Activated T-cell treated with anti-CD3 and anti-CD28 coated beads for 1 hour (primary cell): ENCODE measurements at places on chromosomes 6 and 20.

DNA sequence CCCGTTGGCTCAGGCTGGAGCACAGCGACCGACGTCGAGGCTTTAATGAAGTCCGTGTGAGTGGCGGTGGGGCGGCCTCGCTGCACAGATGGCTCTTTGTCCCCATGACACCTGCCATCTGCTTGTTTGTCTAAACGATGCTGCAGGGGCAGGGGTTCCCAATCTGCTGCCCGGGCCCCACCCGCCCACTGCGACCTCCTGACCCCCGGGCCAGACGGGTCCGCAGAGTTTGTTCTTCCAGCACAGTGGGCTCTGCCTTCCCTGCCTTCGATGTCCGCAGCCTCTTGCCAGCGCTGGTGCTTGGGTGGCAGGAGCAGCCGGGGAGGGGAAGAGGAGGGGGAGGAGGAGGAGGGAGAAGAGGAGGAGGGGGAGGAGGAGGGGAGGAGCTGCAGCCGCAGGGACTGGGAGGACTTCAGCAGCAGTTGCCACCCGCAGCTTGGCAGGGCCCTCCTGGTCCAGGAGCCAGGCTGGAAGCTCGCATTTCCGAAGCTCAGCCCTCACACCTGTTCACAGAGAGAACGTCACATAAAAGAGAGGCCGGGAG, 210.0 kb downstream of the DLL1 start:
- no peak for DNase-seq

DNA sequence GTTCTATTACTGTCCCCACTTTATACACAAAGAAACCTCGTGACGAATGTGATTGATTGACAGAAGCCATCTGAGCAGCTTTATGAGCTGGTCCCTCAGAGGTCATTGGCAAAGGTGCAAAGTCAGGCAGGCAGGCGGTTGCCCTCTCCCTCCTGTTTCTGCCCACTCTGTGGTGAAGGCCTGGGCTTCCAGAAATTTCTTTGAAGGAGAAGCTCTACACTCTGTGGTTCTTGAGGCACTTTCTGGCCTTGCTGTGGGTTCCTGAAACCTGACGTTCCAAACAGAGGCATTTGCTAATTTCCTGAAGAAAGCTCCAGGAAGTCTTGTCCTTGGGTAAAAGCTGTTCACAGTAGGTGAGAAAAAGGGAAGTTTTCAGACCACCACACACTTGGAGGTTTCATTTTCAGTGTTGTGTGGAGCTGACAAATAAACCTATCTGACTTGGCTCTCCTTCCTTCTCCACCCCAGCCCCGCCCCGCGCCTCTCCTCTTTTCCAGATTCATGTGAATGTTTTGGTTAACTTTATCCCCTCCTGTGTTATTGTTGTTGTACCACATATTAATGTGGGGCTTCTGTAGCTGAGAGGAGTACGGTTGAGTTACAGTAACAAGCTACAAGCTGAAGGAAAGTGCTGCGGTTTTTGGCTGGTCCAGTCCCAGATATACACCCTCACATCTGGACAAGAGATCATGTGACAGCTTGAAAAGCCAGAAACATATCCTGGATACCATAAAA, 274.1 kb downstream of the CLIC5 start:
- no peak for DNase-seq

DNA sequence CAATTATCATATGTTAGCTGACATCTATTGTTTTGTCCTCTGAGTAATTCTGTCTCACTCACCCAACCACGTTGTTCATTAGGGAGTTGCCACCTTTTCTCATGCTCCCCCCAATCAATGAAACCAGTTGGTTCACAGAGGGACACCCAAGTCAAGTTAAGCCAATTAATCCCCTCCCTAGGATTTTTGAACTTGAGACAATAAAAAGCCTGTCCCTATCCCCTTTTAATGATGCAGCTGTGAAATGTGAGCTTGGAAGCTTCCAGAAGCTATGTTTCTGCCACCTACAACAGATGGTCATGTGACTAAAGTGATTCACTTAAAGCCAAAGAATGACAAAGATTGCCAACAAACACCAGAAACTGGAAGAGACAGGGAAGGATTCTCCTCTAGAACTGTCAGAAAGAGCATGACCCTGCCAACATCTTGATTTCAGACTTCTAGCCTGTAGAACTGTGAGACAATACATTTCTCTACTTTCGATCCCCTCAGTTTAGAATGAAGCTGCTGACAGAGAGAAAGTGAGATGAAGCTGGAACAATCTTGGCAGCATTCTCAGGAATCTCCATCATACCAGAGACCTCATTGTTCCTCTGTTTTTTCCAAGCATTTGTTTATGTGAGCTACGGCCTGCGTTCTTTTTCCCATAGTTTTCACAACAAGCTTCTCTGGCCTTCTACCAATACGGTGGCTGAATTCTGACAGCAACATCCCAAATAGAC, 57.8 kb upstream of the TPD52L1 start:
- DNase-seq, result no peak

DNA sequence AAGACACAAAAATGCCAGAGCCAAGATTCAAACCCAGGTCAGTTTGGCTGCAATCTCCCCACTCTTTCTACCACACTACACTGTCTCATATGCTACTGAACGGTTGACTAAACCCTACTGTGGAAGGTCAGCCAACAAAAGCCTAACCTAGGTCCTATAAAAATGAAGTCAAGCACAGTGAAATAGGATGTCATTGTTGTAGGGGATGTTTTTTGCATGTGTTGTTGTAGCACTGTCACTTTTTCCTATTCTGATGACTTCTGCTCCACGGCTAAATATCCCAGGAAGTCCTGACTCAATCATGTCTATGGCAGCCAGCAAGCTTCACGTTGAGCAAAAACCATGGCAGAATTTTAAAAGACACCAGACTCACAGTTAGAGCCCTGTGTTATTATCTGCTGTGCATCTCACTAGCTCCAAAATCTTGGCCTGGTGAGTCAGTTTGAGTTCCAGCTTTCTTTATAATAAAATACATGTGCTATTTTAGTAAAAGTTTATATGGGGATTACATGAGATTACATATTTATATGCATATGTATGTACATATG, 322.1 kb upstream of the NT5E start:
- DNase-seq, result no peak

GRCh38 chr20:59810449-59811187, 122.8 kb downstream of the SYCP2 start:
- no peak for DNase-seq

GRCh38 chr20:24995741-24996448, 3.3 kb upstream of the APMAP start:
- no peak for DNase-seq

DNA sequence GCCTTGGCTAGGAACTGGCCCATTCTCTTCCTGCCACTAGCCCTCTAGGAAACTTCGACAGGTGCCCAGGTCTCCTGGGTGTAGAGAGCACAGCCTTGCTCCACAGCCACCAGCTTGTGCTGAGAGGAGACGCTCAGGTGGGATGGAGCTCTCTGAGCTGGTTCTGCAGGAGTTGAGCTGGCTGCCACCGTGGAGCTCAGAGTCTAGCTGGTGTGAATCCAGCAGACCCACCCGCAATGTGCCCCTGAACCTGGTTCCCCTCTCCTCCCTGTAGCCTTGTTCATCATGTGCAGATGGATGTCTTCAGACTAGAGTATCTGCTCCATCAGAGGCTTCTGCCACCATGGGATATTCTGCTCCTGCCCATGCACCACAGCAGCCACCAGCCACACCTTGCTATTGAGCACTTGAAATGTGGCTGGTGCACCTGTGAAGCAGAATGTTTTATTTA, 222.5 kb downstream of the SYNDIG1 start:
- no peak for DNase-seq

DNA sequence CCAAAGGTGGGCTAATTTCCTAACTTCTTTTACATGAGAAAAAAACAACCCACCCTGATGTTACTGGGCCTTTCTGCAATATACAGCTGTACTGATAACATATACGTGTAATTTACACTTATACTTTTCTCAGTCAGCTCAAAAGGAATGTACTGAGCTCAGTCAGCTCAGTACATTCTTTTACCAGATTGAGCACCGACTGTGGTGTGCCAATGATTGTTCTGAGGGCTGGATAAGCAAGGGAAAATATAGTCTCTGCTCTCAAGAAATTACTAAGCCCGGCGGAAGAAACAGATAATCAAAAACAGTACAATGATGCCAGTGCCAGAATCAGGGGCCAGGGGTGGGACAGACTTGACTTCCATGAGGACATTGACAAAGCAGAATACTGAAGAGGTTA, 10.0 kb upstream of the BLOC1S5 start:
- no peak for DNase-seq

DNA sequence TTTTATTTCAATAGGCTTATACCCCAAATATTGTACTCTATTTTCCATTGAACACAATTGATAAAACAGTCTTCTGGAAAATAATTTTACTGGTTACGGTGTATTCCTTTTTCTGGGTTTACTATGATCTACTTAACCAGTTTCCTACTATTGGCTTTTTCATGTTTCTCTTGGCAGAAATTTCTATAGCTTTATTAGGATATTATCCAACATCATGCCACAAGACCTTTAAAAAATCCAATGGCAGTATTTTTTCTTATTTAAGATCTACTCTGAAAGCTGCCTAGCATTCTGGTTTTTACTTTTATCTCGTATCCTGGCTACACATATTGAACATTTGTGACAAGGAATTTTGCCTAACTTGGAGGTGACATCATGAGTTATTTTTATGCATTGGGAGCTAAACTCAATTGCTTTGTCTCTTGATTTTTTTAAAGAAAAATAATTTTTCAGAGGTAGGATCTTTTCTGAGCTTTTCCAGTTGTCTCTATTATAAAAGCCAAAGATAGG, 45.5 kb downstream of the SLC9A8 start:
- no peak for DNase-seq

GRCh38 chr20:44803383-44803941, 6.9 kb downstream of the RIMS4 start:
- DNase-seq, result no peak

DNA sequence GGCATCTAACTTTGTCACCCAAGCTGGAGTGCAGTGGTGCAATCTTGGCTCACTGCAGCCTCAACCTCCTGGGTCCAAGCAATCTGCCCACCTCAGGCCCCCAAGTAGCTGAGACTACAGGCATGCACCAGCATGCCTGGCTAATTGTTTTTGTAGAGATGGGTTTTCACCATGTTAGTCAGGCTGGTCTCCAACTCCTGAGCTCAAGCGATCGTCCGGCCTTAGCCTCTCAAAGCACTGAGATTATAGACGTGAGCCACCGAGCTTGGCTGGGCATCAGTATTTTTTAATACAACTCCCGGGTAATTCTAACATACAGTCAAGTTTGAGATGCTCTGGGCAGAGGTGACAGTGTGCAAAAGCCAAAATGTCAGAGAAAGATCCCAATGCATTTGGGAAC, 73.5 kb downstream of the NFATC2 start:
- no peak for DNase-seq

GRCh38 chr6:110044096-110044495, 66.0 kb downstream of the GPR6 start:
- no peak for DNase-seq

GRCh38 chr20:54723723-54724122, 248.3 kb downstream of the DOK5 start:
- no peak for DNase-seq

DNA sequence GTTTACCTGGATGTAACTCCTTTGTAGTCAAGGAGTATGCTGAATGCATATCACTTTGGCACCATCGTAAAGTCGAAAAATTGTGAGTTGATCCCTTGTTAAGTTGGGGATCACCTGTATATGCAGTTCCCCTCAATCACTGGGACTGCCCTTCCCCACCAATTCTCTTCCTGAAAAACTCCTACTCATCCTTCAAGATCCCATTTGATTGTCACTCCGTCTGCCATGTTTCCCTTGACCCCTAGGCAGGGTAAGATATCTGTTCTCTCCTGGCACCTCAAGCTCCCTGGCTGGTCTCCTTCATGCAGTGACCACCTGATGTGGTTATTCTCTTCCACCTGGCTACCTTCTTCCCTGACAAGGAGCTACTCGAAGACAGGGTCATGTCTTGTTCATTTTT, 10.0 kb upstream of the NOL4L start:
- no peak for DNase-seq

- no peak for DNase-seq
Measured at GRCh38 chr6:3608159-3608558, 143.4 kb downstream of the PXDC1 start.

DNA sequence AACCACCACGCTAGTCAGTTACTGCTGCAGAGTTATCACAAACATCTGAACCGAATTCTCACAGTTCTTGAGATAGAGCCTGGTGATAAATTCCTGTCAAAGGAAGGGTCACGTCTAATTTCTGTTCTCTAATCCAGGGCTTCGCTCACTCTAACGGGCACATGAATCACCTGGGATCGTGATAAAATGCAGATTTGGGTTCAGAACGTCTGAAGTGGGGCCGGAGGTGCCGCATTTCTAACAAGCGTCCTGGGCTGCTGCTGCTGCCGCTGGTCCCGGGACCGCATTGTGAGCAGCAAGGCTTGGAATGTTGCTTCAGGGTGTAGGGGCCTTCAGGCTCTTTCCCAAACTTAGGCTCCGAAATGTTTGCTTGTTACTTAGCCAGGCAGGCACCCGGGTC, 264.1 kb downstream of the CDC5L start:
- DNase-seq, result no peak

GRCh38 chr6:106773522-106773921, 144.1 kb downstream of the QRSL1 start:
- DNase-seq, result no peak

DNA sequence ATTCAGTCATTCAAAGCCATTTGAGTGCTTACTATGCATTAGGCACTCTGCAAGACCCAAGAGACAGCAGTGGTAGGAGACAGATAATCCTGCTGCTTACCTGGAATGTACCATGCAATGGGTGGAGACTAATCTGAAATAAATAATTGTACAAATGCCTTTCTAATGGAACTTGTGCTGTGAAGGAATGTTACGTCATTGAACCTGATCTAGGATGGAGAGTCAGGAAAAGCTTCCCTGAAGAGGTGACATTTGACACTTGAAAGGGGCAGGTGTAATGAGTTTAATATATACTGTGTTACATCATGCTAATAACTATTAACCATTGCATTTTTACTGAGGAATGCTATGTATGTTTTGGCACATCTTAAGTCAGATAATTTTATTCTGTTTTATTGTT, 491.0 kb upstream of the FLRT3 start:
- no peak for DNase-seq

- no peak for DNase-seq
Measured at GRCh38 chr6:46918806-46919205, 2.9 kb downstream of the ADGRF5 start.

- DNase-seq, result no peak
Measured at GRCh38 chr6:110037726-110038295, 59.7 kb downstream of the GPR6 start.

- no peak for DNase-seq
Measured at GRCh38 chr6:121951918-121952379, 447.5 kb upstream of the HSF2 start.

- DNase-seq, result no peak
Measured at GRCh38 chr20:24614341-24614740, 144.9 kb downstream of the SYNDIG1 start.

- DNase-seq, result no peak
Measured at GRCh38 chr6:25756382-25757363, 2.1 kb downstream of the SLC17A4 start.

DNA sequence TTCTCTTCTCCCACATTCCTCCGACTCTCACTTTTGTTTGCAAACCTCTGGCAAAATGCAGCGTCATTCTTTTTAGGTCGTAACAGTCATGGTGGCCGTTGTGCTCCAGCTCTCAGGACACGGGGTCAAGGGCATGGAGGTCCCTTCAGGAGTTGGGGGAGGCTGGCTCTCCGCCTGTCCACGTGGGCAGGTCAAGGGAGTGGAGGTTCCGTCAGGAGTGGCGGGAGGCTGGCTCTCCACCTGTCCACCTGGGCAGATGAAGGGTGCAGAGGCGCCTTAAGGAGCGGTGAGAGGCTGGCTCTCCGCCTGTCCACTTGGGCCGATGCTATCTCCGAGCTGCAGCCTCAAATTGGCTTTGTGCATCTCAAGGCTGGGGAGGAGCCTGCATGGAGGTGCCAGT, 98.0 kb downstream of the ERMARD start:
- DNase-seq, result no peak

GRCh38 chr6:79042088-79042798, 35.8 kb downstream of the PHIP start:
- DNase-seq, result no peak
